ENCODE measurements at places on chromosomes 16 and 17.

DNA sequence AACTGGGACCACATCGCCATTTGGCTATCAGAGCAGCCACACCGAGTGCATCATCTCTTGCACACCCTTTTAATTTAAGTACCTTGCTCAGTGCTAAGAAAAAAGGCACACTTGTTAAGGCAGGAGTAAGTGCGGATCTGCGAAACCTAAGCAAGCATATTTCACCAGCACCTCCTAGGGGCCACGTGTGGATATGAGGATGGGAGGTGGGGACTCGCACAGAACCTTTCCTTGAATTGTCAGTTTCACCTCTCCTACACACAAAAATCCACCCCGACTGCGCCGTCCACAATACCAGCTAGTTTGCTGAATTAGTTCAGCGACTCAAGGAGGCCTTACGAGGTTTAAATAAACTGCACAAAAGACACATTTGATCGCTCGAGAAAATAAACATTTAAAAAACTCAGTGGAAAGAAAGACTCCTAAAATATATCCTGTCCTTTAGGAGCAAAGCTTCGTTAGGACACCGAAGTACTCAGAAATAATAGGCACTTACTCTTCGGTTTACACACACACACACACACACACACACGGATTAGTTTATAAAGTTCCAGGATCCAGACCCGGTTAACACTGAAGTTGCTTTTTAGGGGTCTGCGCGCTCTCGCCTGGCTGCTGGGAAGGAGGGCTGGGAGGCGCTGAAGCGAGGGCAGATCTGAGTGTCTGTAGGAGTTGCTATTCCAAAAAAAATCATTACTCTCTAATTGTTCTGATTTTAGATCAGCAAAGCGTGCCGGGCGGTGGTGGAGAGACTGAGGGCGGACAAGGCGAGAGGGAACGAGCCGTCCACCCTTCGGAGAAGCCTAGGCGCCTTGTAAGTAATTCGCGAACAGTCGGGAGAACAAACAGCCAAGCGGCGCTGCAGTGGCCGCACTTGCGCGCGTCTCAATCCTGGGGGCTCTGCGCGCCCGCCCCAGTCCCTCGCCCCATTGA is 1.0 kb upstream of the KCNJ2 start:
- peak; percentile 66 for DNase-seq

DNA sequence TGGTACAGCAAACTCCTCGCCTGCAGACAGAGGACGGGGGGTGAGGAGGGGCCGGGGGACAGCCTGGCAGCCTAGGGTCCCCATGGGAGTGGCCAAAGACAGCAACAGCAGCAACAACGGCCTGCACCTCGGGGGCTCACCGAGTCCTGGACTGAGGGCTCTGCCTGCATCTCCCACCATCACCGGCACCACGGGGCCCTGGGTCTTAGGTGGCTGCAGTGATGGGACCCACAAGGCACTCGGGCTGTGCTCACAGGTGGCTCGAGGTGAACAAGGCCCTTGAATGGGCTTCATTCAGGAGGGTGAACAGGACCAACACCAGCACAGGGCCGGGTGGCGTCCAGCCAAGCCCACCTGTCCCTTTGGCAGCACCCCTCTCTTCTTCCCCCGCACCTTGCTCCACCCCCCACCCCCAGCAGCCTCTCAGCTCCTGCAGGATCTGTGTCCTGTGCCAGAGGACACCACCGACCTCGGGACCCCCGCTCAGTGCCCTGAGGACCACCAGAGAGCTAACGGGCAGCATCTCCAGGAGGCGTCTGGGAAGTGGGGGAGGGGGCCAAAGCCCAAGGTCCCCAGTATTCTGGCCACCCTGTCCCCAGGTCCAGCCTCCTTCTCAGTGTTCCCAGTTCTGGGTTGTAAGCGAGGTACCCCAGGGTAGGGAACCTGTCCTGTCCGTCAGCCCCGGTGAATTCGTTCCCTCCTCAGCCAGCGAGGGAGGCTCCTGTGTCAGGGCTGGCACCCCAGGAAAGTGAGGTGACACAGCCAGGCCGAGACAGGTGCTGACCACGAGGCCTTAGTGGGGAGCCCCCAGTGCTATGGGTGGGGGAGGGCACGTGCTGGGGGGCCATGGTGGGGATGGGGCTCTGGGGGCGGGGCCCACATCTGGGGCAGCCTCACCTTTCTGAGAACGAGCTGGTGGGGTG is 94.3 kb downstream of the TBC1D16 start:
- DNase-seq = no peak

GRCh38 chr17:8225813-8226535 is 15.6 kb upstream of the AURKB start:
- DNase-seq = peak; percentile 65

DNA sequence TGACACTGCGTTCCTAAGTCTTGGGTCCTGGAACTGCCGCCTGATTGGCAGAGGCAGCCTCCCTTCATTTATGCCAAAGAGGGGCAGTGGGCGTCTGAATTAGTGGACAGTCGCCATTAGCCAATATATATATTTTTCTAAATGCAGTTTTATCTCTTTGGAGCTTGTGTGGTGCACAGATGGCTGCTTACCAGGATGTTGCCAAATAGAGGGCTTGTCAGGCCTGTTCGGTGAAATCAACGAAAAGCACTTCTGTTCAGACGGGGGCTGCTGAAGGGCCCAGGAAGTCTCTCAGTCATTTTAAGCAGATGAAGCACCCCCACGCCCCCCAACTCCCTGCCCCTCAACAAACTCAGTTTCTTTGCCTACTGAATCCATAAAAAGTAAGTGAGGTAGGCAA is 66.0 kb downstream of the RAP1GAP2 start:
- DNase-seq = no peak

DNA sequence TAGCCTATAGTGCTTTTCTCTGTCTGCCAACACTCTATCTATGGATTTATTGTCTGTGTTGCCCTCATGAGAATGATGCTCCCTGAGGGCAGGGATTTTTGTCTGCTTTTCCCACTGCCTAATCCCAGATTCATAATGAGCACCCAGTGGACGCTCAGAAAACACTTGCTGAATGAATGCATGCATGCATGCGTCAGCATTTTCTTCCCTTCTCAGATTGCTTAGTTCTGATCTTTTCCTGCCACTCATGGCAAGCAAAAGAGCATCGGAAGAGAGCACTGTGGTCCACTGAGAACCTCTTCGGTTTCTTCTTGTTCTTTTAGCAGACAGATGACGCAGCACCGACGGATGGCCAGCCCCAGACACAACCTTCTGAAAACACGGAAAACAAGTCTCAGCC is 246.8 kb downstream of the RBFOX1 start:
- DNase-seq = no peak

- DNase-seq = no peak
These were observed 55.4 kb downstream of the ADCY9 start for GRCh38 chr16:4060823-4061222.

DNA sequence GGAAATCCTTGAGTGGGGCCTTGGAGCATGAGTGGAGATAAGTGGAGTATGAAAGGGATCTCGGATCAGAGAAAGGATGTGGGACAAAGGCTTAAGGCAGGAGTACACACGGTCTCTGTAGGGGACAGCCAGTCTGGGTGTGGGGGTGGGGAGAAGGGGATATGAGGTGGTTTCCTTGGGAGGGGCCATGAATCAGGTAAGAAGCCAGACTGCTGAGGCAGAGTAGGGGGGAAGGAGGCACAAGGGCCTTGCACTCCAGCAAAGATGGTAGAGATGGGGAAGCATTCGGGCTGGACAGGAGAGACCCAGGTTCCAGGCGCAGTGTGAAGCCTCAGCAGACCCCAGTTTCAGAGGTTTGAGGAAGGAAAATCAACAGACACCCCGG is 1.6 kb downstream of the HSD11B2 start:
- DNase-seq = no peak

DNA sequence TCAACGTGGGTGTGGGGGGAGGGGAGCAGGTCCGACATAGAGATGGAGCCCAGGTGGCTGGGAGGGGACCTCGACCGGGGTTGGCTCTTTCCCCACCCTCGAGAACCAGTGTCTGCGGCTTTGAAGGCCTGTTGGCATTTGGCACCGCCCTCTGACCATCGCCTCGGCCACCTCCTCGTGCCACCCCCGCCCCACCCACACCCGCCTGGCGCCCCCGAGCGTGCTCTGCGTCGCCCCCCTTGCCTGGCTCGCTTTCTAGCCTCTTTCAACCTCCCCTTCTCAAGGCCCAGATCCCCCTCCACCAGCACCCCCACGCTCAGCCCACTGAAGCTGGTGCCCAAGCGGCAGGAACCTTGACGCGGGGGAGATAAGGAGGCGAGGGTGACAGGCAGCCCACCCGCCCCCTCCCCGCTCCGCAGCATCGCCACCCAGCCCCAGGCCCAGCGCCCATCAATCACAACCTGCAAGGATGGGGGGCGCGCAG is 619 bp downstream of the CACNB1 start:
- DNase-seq = peak; percentile 61

- DNase-seq = no peak
These were observed 74.1 kb upstream of the MED13 start for GRCh38 chr17:62139141-62139540.

- DNase-seq = no peak
These were observed 165.4 kb downstream of the SEC14L1 start for GRCh38 chr17:77306048-77306789.

- DNase-seq = no peak
These were observed 46.1 kb upstream of the KCNJ2 start for GRCh38 chr17:70123193-70123592.

GRCh38 chr16:1089439-1089821 is 6.6 kb downstream of the C1QTNF8 start:
- no peak for DNase-seq

DNA sequence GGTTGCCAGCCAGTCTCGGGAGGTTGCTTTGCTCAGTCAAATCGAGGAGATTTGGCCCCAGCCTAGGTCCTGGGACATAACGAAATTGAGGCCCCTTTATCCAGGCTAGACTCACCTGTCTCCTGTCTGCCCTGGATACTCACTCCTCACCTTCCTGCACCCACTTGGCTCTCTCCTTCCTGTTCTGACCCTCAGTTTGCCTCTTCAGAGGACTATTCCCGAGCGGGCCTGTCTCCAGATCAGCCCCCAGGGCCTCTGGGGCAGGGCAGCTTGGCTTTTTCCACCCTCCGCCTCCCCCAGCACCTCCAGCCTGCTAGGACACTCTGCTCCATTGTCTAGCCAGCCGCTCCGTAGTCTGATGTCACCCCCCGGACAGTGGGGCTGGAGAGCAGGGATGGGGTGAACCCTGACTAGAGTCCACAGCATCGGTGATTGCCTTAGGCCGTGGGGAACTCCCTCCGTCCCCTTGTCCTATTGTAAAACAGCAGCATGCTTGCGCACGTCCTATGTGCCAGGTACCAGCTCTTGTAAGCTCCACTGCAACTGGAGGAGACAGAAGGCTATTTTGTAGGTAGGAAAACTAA is 8.8 kb downstream of the WFIKKN2 start:
- no peak for DNase-seq

DNA sequence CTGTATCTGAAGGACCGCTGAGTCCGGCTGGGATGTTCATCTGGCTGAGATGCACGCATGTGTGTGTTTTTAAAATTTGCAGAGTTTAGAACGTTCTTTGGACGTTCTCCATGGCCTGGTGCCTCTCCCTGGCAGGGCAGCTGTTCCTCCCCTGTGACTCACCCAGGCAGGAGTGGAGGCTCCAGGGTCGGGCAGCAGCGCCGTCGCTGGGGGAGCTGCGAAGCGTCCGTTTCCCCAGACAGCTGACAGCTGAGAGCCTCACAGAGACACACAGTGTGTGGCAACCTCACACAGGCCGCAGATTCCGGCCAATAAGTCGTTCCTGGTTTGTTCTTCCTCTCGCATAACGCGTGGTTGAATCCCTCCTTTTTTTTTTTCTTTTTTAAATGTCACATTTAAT is 80.6 kb downstream of the OR1D5 start:
- peak; percentile 90 for DNase-seq

GRCh38 chr16:83682116-83682867 is 125.5 kb upstream of the HSBP1 start:
- DNase-seq = peak; percentile 26

DNA sequence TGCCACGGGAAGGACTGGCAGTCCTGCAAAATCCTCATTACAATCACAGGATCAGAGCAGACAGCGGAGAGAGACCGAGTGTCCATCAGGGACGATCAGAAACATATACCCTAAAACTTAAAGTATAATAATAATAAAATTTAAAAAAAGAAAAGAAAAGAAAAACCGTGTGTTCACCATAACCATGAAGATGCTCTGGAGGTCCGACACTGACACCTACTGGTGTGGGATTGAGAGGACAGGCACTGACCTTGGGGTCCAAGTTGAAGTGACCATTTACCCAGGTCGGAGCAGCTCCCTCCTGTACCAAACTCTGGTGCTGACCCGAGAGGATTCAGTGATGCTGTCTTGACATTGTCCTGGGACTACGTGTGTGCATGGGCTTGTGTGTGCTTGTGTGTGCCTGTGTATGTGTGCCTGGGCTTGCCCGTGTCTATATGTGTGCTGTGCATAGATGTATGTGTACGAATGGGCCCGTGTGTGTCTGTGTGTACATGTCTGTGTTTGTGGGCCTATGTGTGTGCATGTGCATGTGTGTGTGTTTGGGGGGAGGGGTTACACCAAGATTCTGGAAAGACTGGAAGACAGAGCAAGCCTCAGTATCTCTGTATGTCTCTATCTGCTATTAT is 10.0 kb upstream of the CD300LD start:
- DNase-seq = no peak

DNA sequence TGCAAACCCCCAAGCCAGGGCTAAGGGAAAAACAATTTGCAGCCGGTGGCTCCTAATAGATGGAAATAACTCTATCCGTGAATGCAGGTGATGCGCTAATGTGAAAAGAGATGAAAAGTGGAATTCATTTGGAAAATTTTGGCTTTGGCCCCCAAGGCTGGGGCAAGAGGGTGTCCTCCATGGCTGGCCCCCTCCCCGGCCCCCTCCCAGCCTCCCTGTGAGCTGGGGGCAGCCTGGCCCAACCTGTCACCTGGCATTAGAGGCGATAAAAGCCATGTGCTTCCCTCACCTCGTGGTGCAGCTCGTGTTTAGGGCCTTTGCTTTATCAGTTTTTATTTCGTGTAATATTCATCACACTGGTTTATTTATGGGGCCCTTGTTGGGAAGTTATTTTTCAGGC is 267.2 kb downstream of the ENGASE start:
- no peak for DNase-seq

DNA sequence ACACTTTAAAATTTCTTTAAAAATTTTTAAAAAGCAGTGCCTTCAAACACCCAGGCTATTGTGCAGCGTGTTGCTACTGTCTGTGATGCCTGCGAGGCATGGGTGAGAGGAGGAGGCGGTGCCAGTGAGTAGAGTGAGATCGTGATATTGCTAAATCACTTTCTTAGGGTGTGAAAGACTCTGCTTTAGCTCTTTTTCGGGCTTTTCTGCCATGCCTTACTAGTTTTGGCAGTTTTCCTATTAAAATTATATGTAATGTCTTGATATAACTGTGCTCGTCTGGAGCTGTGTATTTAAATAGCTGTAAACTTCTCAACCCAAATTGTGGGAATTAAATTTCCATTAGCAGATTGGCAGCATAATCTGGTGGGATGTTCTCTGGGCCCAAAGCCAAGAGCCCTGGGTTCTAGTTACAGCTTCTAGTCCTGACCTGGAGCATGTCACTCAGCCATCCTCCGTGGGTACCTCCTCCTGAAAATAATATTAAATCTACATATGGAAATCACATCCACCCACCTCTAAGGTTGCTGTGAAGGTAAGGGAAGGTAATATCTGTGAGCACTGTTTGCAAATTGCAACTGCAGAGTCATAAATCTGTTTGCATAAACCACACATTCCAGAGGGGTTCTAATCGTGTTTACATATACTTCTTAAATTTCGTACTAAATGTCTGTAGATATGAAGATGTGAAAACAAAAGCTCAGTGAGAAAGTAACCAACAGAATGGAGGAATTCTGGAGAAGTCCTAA is 264.3 kb upstream of the CACNG5 start:
- no peak for DNase-seq
